Activated naive CD8-positive, alpha-beta T cell treated with anti-CD3 and anti-CD28 coated beads for 36 hours (primary cell): ENCODE measurements at places on chromosomes 6 and 20. TPM values are rescaled to one million over a fixed set of nuclear protein-coding genes. Genes with fewer than 3 reads are reported as not detected.

GRCh38 chr20:571754-572441 lies 28.3 kb upstream of the CSNK2A1 start:
- H3K4me1 ChIP-seq: no peaks in the 10 kb centered on the region
- no peak overlapping the region for H3K27ac ChIP-seq
- no peak overlapping the region for H3K4me3 ChIP-seq
- DNase-seq: no peak

Gene RIOK1
- total RNA-seq: 57.9 TPM

GRCh38 chr20:17673084-17673483 lies 9.0 kb downstream of the RRBP1 start:
- DNase-seq: no peak
- peaks cover 11% of the 10 kb centered on the region for H3K36me3 ChIP-seq
- no peak overlapping the region for H3K27ac ChIP-seq
- H3K4me1 ChIP-seq: peaks cover 14% of the 10 kb centered on the region
- no peak overlapping the region for H3K4me3 ChIP-seq

DNA sequence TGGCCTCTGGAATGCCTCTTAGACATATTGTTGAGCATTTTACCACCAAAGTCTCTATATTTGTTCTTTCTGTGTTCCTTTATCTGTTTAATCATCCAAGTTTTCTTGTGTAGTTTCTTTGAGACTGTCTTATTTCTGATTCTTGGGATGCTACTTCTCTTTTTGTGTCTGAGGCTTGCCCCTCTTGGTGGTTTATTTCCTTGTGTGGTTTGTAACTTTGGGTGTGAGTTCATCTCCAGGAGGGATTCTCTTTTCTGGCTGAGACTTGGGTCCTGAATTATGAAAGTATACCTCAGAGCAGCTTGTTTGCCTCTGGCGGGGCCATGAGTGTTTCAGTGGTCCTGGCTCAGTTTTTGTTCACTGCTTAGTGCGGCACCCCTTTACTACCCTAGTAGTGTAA lies 33.9 kb downstream of the PPARD start:
- H3K36me3 ChIP-seq: peaks cover 13% of the 10 kb centered on the region
- H3K4me1 ChIP-seq: peaks cover 30% of the 10 kb centered on the region
- H3K4me3 ChIP-seq: no peak overlapping the region

GRCh38 chr6:65814071-65814470 lies 107.0 kb upstream of the EYS start:
- H3K4me3 ChIP-seq: no peak overlapping the region
- no peaks in the 10 kb centered on the region for H3K4me1 ChIP-seq
- H3K27me3 ChIP-seq: no peaks in the 10 kb centered on the region
- no peak for DNase-seq
- no peak overlapping the region for H3K27ac ChIP-seq
